Activated naive CD4-positive, alpha-beta T cell treated with anti-CD3 and anti-CD28 coated beads for 36 hours (primary cell): ENCODE measurements at places on chromosomes 1 and 21. TPM values are rescaled to one million over a fixed set of nuclear protein-coding genes. Genes with fewer than 3 reads are reported as not detected.

Gene SELENON
- total RNA-seq: 28.6 TPM

Gene FCN3
- not detected for total RNA-seq

Gene SPATA6
- 1.8 TPM for total RNA-seq

Gene F11R
- 26.9 TPM for total RNA-seq

Gene RGS2
- 11.7 TPM for total RNA-seq

Gene AVPR1B
- total RNA-seq: not detected

Gene ALPL
- total RNA-seq: not detected

Gene WNT4
- total RNA-seq: not detected

Gene FAM78B
- 0.24 TPM for total RNA-seq

Gene FAM72C
- total RNA-seq: 43.4 TPM

Gene OLFML2B
- 2.3 TPM for total RNA-seq

Gene RSRP1
- 110 TPM for total RNA-seq

Gene CHIA
- not detected for total RNA-seq

Gene SDC3
- 0.49 TPM for total RNA-seq

Gene HNRNPCL4
- not detected for total RNA-seq

DNA sequence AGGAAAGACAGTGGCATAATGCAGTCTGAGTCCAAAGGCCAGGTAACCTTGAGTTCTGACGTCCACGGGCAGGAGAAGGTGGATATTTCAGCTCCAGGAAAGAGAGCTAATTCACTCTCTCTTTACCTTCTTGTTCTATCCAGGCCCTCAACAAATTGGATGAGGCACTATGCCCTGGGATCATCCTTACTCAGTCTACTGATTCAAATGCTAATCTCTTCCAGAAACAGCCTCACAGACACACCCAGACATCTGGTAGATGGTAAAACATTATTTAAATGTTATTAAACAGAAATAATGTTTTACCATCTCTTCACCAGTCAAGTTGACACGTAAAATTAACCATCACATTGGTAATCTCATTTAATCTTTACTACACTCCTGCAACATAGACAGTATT lies 73.0 kb downstream of the RBM11 start:
- H3K36me3 ChIP-seq: no peaks in the 10 kb centered on the region
- peaks cover 8% of the 10 kb centered on the region for H3K27me3 ChIP-seq
- no peaks in the 10 kb centered on the region for H3K4me1 ChIP-seq
- H3K27ac ChIP-seq: no peak overlapping the region
- no peak overlapping the region for H3K4me3 ChIP-seq
- DNase-seq: no peak

DNA sequence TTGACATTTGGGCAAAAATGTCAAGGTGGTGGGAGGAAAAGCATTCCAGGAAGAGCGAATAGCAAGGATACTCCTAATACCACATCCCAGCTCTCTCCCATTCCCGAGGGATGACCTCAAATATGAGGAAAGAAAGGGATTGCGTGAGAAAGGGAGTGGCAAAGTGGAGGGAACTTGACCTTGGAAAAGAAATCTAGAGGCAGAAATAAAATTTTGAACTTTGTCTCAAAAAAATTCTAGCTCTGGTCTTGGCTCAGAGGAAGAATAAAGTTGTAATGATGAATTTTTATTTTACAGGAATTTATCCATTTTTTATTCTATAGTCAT lies 127.8 kb downstream of the TBX19 start:
- peaks cover 34% of the 10 kb centered on the region for H3K4me1 ChIP-seq
- no peaks in the 10 kb centered on the region for H3K27me3 ChIP-seq
- no peak overlapping the region for H3K4me3 ChIP-seq
- no peak overlapping the region for H3K27ac ChIP-seq

GRCh38 chr1:157090196-157090647 lies 9.4 kb downstream of the ETV3L start:
- H3K36me3 ChIP-seq: no peaks in the 10 kb centered on the region
- no peak overlapping the region for H3K4me3 ChIP-seq
- no peak overlapping the region for H3K27ac ChIP-seq
- H3K27me3 ChIP-seq: peaks cover 2% of the 10 kb centered on the region

DNA sequence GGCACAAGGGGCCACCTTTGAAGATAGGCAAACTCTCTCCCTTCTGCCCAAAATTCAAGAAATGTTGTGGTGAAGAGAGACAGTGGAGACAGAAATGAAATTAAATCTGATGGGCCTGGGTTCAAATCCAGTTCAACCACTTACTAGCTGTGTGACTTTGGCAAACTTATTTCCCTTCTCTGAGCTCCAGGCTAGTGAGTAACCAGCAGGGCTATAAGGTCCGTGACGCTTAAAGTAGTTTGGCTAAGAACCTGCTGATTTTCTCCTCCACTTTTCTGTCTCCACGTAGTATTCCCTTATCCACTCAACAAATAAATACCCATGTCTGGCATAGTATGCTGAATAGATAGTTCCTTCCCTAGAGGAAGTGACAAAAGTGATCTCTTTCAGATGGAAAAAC lies 1.9 kb downstream of the SLC2A1 start:
- H3K4me1 ChIP-seq: peaks cover 56% of the 10 kb centered on the region
- H3K36me3 ChIP-seq: peaks cover 22% of the 10 kb centered on the region
- H3K4me3 ChIP-seq: peak overlapping the region; percentile 88

DNA sequence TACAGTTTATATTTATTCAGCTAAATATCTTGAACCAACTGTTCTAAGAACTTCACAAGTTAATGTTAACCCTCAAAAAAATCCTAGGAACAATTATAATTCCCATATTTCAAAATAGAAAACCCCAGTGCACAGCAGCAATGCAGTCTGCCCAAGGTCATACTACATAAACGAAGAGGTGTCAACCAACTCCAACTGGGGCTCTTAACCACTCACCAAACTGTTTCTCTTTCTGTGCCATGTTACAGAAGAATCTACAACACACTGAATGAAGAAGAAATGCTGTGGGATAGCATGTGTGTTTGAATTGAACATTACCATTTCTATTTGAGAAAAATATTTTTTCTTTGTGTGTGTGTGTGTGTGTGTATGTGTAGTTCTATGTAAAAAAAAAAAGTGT lies 35.7 kb downstream of the EIF4G3 start:
- H3K4me3 ChIP-seq: no peak overlapping the region
- H3K27ac ChIP-seq: no peak overlapping the region
- H3K27me3 ChIP-seq: no peaks in the 10 kb centered on the region
- H3K36me3 ChIP-seq: peaks cover 8% of the 10 kb centered on the region
- H3K4me1 ChIP-seq: no peaks in the 10 kb centered on the region

GRCh38 chr21:45555557-45556301 lies 13.5 kb upstream of the SLC19A1 start:
- peak; percentile 4 for DNase-seq
- no peak overlapping the region for H3K27ac ChIP-seq
- H3K4me1 ChIP-seq: peaks cover 20% of the 10 kb centered on the region
- H3K36me3 ChIP-seq: no peaks in the 10 kb centered on the region
- H3K4me3 ChIP-seq: no peak overlapping the region

DNA sequence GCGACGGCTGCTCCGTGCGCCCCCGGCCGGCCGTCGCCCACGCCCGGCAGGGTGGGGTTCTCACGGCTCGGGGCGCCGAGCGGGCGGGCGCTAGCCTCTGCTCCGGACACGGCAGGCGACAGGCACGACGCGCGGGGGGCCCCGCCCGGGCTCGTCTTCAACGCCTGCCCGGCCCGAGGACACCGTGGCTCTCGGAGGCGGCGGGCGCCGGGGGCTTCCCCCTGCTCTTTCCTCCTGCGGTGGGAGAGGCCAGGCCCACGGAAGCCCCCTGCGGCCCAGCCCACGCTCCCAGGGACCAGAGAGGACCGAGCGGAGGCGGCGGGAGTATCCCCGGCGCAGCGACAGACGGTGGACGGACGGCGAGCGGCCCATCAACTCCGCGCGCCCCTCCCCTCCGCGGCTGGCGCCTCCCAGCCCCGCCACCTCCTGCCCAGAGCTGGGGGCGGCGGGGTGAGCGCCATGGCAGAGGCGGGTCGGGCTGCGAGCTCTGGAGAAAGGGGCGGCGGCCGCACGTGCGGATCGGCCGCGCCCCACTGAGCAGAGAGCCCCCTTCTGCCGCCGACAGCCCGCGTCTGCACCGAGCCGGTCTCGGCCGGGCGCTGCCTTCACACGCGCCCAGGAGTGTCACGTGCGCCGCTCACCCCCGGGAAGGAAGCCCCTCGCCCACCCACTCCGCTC lies at the start of the genes SHE and TDRD10:
Gene SHE, minus strand, starts transcription at position 347 of the 678 bp plus-strand sequence. CDS start 386 bp downstream, outside the sequence.
Gene TDRD10, plus strand, starts transcription at position 154 of the 678 bp plus-strand sequence. CDS start 4,685 bp downstream, outside the sequence.
- H3K27me3 ChIP-seq: peaks cover 49% of the 10 kb centered on the region
- no peak within 1 kb of the TSS for H3K27ac ChIP-seq
- DNase-seq: no peak
- H3K4me1 ChIP-seq: peaks cover 25% of the 10 kb centered on the region
- H3K36me3 ChIP-seq: no peaks in the 10 kb centered on the region

DNA sequence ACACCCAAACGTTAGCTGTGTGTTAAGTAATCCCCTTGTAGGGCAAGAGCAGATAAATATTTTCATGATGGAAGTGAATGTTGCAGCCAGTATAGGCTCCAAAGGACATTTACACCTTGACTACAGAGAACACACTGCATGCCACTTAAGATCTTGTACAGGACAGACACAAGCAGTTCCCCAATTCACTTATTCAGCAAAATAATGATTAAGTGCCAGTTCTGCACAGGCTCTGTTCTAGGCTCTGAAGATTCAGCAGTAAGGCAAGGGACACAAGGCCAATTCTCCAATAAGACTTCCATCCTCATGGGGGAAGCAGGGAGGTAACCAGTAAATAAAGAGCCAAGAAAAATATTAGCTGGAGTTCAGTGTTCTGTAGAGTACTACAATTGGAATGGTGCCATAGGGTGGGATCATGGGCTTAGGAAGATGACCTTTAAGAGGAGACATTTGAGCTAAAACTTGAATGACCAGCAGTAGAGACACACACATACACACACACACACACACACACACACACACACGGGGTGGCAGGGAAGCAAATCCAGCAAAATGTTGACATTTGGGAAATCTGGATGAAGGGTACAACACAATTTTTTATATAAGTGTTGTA lies 199.9 kb upstream of the JUN start:
- no peaks in the 10 kb centered on the region for H3K36me3 ChIP-seq
- no peak overlapping the region for H3K4me3 ChIP-seq
- DNase-seq: no peak
- H3K27ac ChIP-seq: no peak overlapping the region
- no peaks in the 10 kb centered on the region for H3K27me3 ChIP-seq

GRCh38 chr1:88441022-88441421 lies 243.1 kb upstream of the PKN2 start:
- H3K4me1 ChIP-seq: no peaks in the 10 kb centered on the region
- no peak overlapping the region for H3K4me3 ChIP-seq
- H3K36me3 ChIP-seq: no peaks in the 10 kb centered on the region
- H3K27me3 ChIP-seq: no peaks in the 10 kb centered on the region
- H3K27ac ChIP-seq: no peak overlapping the region
- DNase-seq: no peak

DNA sequence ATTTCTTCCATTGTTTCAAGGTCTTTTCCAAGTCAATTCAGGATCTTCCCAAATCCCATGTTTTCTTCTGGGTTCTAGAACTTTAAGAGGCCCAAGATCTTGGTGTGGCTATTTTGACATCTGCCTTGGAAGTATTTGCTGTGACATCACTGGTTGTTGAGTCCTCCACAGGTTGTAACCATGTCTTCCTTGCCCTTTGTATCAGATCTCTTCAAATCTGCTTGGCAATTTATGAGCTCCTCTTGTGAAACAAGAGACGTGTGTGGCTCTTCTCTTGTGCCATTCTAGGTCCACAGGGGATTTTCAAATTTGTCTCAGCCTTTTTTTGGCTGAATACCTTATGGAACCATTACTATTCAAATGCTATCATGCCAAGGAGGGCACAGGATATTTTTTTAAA lies 60.3 kb upstream of the KCNK2 start:
- DNase-seq: no peak
- no peaks in the 10 kb centered on the region for H3K4me1 ChIP-seq
- H3K27ac ChIP-seq: no peak overlapping the region
- peaks cover 3% of the 10 kb centered on the region for H3K27me3 ChIP-seq

DNA sequence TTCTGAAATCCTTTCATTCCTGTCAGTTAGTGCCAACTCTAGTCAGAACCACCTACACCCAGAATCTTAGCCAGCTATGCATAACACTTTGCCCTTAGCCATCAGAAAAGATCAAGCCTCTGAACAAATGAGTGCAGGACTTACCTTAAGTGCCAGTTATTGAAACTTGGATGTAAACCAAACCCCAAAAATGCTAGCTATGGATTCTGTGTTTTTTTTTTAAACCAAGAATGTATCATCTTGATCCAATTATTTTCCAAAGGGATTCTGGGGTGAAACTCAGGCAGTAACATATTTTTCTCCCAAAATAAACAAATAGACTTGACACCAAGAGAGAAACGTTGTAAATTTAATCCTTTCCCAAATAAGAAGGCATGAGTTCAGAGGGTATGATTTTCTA lies 538.6 kb upstream of the ADAMTS5 start:
- DNase-seq: no peak
- H3K27ac ChIP-seq: no peak overlapping the region
- H3K36me3 ChIP-seq: no peaks in the 10 kb centered on the region
- no peak overlapping the region for H3K4me3 ChIP-seq
- H3K27me3 ChIP-seq: no peaks in the 10 kb centered on the region

DNA sequence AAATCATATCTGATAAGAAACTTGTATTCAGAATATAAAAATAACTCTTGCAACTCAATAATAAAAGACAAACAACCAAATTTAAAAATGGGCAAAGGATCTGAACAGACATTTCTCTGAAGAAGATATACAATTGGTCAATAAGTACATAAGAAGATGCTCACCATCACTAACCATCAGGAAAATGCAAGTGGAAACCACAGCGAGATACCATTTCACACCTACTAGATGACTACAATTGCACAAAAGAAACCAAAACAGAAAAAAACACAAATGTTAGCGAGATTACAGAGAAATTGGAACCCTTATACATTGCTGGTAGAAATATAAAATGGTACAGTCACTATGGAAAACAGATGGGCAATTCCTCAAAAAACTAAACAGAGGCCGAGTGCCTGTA lies 11.5 kb upstream of the ZNF683 start:
- H3K4me1 ChIP-seq: peaks cover 28% of the 10 kb centered on the region
- no peaks in the 10 kb centered on the region for H3K36me3 ChIP-seq
- DNase-seq: no peak
- no peak overlapping the region for H3K27ac ChIP-seq

GRCh38 chr1:170678027-170678600 lies 14.2 kb downstream of the PRRX1 start:
- peaks cover 35% of the 10 kb centered on the region for H3K27me3 ChIP-seq
- DNase-seq: no peak
- H3K4me1 ChIP-seq: no peaks in the 10 kb centered on the region
- H3K27ac ChIP-seq: no peak overlapping the region
- no peaks in the 10 kb centered on the region for H3K36me3 ChIP-seq

- DNase-seq: no peak
- no peak overlapping the region for H3K27ac ChIP-seq
- H3K36me3 ChIP-seq: no peaks in the 10 kb centered on the region
- H3K4me1 ChIP-seq: no peaks in the 10 kb centered on the region
- H3K4me3 ChIP-seq: no peak overlapping the region
- no peaks in the 10 kb centered on the region for H3K27me3 ChIP-seq
Measured at GRCh38 chr1:213281640-213282301, 230.7 kb downstream of the RPS6KC1 start.

GRCh38 chr1:39819091-39819812 lies 30.6 kb upstream of the BMP8B start:
- no peaks in the 10 kb centered on the region for H3K36me3 ChIP-seq
- H3K27ac ChIP-seq: no peak overlapping the region
- H3K4me1 ChIP-seq: peaks cover 10% of the 10 kb centered on the region
- no peak overlapping the region for H3K4me3 ChIP-seq
- DNase-seq: no peak
- H3K27me3 ChIP-seq: peaks cover 5% of the 10 kb centered on the region
